ENCODE measurements at places on chromosomes 7 and 10.

DNA sequence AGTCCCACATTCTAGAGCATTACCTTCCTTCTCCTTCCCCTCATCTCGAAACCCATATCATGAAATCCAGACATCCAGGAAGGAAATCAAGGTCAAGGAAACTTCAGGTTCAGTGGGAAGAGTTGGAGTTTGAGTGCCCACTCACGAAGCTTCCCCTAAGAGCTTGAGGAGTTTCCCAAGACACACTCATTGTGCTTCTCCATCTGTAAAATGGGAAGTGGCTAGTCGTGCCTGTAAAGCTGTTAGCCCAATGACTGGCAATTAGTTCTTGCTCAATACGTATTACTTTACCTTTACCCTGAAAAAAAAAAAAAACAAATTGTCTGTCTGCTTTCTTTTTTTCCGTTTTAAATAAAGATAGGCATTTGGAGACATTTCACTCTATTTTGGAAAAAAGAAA, 42.3 kb downstream of the GPAM start:
- no peak for DNase-seq

DNA sequence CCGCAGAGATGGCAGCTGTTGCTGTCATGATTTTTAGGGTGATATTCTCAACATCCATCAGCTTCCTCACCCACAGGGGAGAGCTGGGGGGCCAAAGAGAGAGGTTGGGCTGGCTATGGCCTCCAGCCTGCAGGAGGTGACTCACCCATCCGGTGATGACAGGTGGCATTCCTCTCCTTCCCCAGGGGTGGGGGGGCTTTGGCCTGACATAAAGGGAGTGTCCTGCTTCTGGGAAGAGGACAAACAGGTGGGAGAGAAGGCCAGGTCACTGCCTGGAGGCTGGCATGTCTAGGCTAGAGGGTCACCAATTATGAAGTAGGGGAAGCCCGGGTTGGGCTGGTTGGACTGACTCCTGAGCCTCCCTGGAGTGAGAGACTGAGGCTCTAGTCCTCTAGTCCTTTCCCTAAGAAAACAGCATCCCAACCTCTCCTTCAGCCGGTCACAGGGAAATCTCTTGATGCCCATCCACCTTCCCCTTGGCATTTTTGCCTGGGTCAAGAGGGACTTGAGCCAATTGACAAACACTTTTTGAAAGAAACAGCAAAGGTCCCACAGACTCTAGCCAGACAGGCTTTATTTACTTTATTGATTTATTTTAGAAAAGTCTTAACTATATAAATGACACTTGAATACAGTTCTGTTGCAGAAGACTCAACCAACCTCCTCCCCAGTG, 79.8 kb upstream of the ZNF716 start:
- no peak for DNase-seq

- peak; percentile 64 for DNase-seq
Observed at GRCh38 chr10:93115661-93116383, 42.1 kb downstream of the CYP26A1 start.

- DNase-seq: no peak
Observed at GRCh38 chr7:150871601-150872000, 19.3 kb downstream of the AOC1 start.

- no peak for DNase-seq
Observed at GRCh38 chr7:12133865-12134264, 77.2 kb upstream of the TMEM106B start.

DNA sequence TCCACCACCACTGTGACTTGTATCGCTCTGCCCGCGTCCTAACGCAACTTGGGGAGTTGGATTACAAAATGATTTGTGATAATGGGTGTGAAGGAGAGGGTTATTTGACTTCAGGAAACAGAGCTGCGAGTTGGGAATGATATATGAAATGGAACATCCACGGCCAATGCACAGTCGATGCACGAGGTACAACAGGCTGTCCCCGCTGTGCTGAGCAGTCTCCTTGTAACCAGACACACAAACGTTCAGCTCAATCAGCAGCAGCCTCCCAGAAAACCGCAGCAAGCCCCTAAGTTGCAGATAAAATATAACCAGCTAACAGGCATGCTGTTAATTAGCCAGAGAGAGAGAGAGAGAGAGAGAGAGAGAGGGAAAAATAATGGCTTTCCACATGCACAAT, 332.7 kb upstream of the MGMT start:
- DNase-seq: no peak

- DNase-seq: no peak
Observed at GRCh38 chr10:78717200-78717599, 351.6 kb upstream of the ZMIZ1 start.

DNA sequence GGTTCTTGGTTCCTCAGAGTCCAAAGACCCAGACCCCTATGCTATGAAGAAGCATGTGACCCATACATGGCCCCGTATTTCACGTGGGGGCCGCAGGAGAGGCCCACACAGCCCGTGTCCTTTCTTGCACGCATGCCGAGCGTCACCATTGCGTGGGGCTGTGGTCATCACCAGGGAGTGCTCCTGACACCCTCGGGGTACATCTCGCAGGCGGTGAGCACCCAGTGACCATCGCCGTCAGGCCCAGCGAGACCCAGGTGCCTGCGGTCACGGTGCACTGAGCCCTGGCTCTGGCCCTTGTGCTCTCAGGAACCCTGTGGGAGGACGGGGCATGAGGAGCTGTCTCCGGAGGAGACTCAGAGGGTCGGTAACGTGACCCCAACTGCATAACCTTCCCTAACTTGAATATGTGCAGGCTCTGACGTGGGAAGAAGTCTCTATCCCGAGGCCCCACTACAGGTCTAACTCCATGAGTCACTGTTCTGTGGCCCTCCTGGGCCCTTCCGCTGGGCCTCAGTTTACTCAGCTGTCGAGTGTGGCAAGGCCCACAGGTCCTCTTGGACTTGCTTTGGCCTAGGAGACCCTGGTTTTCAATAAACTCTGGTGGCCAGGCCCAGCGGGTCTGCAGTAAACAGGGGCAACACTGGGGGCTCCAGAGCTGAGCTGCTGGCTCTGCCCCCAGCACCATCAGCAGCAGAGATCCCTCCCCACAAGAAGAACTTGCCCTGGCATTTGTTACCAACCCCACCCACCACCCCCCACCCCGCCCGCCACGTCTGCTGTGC, 503.9 kb downstream of the PTPRN2 start:
- DNase-seq: no peak

- no peak for DNase-seq
Observed at GRCh38 chr10:81534991-81535390, 340.0 kb upstream of the NRG3 start.

GRCh38 chr10:98013776-98014175, 16.6 kb downstream of the CRTAC1 start:
- no peak for DNase-seq

DNA sequence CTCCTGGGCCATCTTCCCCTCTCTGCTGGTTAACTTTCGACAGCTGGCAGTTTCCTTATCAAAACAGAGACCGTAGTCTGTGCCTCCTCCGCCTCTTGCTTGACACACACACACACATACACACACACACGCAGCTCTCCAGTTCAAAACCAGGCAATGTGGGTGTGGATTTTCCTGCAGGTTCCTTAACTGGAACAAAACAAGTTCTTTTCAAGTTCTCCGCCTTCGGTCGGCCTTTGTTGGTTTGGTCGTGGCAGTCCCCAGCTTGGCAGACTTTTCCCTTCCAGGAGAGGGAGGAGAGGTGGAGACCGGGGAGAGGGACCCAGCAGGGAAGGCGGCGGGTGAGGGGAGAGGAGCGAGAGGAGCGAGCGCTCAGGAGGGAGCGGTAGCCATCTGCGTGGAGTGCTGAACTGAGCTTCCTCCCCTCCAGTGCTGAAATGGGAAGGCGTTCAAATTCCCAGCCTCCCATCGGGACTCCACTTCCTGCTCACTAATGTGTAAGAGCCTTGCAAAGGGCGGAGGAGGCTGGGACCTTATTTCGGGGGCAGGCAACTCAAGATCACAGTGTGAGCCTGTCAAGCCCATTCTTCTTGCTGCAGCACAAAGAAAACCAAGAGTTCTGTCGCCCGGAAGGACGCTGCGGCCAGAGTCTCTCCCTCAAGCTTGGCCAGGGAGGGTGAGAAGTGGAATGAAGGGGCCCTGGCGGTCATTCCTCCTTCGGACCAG, 120.6 kb downstream of the PRPF18 start:
- peak; percentile 75 for DNase-seq

- DNase-seq: no peak
Observed at GRCh38 chr7:40760987-40761386, 626.2 kb downstream of the SUGCT start.

DNA sequence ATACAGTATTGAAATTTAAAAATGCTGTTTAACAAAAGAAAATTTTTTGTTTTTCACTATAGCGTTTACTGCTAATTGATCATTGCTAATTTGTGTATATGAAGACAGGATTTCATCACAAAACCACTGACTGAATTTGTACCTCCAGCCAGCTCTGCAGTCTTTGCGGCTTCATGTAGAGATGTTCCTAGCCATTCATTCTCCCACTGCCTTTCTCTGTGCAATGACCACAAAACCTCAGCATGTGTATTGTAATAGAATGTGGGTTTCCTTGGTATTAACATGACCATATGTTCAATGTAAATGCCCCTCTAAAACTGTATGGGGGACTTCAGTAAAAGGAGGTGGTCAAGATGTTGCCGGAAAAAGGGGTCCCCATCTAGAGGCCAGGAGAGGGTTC, 81.1 kb upstream of the STEAP1B start:
- DNase-seq: no peak

DNA sequence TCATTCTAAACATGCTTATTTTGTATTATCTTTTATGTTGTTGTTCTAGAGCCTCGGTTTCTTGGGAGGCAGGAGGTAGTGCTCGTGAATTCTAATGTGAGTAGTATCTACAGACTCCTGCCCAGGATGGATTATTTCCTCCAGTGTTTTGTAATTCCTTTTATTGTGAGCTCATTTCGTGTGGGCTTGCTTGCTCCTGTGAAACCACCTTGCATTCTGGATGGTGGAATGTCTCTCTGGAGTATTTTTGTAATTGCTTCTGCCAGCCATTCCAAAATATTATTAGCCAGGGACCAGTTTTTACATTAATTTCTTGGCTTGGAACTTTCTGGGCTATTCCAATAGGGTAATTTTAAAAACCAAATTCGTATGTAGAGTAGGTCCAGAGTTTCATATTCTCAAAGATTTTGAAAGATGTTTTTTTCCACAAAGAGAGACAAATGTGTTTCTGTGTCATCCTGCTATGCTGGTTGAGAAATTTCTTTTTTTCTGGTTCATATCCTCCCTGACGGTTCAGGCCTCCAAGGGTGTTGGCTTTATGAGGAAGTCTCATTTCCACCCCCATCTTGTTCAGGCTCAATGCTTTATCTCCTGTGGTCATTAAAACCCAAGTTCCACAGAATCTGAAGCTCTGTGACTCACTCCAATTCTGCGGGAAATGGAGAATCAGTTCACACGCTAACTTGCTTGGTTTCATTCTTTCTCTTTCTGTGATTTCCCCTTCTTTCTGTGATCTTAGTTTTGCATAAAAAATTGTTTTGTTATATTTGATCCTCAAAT, 41.7 kb upstream of the CALD1 start:
- no peak for DNase-seq

DNA sequence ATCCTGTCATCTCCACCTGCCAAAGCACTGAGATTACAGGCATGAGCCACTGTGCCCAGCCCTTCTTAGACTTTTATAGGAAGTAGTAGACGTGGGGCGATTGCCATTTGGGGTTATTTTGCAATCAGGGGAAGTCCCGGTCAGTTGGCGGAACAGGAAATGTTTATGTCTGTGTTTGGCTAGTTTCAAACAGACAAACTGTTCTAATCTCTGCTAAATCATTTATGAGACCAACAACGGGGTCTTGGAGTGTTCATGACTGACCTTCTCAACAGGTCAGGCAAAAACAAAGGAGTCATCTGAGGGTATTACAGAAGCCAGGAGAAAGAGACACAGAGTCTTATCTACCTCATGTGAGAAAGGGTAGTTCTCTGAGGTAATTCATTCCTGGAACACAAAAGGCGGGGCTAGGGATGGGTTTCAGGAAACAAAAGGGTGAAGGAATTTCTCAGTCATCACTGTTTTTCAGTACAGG, 6.6 kb upstream of the TPK1 start:
- DNase-seq: peak; percentile 55

DNA sequence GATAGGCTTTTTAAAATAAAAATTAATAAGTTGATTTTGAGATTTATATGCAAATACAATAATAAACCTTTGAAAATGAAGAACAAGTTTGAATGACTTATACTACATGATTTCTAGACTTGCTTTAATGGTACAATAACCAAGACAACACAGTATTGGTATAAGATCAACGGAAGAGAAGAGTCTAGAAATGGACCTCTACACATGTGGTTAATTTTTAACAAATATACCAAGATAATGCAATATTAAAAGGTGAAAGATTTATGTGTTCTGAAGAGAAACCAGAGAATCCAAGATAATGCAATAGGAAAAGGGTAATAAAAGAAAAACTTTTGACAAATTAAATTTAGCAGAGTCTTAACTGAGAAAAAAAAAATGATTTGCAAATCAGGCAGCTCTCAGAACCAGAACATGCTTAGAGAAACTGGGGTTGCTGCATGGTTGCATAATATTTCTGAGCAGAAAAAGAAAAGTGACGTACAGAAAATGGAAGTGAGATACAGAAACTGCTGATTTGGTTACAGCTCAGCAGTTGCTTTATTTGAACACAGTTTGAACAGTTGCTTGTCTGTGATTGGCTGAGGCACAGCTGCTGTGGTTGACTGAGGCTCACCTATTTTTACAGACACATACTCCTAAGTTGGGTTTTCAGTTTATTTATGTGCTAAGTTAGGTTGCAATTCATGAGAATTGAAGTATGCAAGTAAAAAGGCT, 365.9 kb downstream of the CRPPA start:
- no peak for DNase-seq

DNA sequence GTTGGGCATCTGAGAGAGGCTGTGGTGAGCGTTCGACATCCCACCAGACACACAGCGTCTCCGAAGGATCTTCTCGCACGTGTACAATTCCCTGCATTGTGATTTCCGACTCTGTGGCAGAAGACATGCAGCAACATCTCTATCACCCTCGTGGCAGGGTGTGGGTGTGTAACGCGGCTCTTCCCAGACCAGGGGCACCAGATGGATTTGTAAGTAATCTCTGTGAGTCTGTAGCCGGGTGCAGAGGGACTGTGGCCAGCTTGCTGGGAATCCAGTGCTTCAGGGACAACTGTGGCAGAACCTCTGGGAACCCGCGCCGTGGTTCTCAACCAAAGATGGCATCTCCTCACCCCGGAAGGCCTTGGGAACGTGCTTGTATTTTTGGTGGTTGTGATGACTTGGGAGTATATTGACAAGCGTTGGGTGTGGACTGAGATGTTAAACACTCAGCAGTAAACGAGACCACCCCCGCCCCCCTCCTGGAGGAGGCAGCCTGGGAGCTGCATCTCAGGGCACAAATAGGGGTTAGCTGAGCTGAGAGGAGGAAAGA, 21.2 kb downstream of the FOXL3 start:
- no peak for DNase-seq

GRCh38 chr10:73774637-73775036, 7.2 kb upstream of the CHCHD1 start:
- no peak for DNase-seq

DNA sequence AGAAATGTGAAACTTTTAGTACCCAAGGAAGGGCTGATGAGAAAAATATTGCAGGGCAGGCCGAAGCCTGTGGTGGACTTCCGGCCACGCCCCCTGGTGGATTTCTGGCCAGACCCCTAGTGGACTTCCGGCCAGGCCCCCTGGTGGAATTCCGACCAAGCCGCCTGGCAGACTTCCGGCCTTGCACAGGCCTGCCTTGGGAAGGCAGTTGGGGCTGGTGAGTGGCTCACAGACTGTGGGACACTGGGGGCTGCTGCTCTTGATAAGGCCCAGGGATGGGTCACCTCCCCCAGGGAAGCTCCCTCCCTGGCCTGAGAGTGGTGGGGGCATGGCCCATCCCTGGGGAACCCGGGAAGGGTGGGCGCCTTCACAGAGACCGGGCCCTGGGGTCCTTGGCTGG, 116.4 kb upstream of the MKI67 start:
- no peak for DNase-seq

All from mucosa of gallbladder (tissue), 1 donor.